ENCODE measurements at places on chromosomes 7 and 10. TPM values are rescaled to one million over a fixed set of nuclear protein-coding genes. Genes with fewer than 3 reads are reported as not detected.

Gene BRAF
- 32.2 TPM for total RNA-seq

Gene EFCAB10
- total RNA-seq = not detected

Gene CYP26C1
- total RNA-seq = 0.14 TPM

Gene OR2A5
- total RNA-seq = not detected

Gene LRGUK
- total RNA-seq = 0.19 TPM

Gene ACTL6B
- total RNA-seq = not detected

Gene JCAD
- total RNA-seq = 0.26 TPM
